Hematopoietic multipotent progenitor cell treated with erythropoietin and hydrocortisone succinate and interleukin-3 and kit ligand, for 8 days (in vitro differentiated cells): ENCODE measurements at places on chromosomes 6 and 20.

- DNase-seq, result no peak
Observed at GRCh38 chr6:160065200-160065599, 56.4 kb upstream of the SLC22A1 start.

DNA sequence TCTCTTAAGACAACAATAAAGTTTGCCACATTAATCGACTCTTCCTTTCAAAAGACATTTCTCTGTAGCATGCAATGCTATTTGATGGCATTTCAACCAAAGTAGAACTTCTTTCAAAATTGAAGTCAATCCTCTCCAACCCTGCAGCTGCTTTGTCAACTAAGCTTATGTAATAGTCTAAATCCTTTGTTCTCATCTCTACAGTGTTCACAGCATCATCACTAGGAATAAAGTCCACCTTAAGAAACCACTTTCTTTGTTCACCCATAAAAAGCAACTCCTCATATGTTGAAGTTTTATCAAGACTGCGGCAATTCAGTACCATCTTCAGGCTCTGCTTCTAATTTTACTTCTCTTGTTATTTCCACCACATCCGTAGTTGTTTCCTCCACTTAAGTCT lies 11.5 kb upstream of the BLOC1S5 start:
- DNase-seq, result no peak

GRCh38 chr6:165862813-165863212 lies 199.8 kb upstream of the PDE10A start:
- no peak for DNase-seq

DNA sequence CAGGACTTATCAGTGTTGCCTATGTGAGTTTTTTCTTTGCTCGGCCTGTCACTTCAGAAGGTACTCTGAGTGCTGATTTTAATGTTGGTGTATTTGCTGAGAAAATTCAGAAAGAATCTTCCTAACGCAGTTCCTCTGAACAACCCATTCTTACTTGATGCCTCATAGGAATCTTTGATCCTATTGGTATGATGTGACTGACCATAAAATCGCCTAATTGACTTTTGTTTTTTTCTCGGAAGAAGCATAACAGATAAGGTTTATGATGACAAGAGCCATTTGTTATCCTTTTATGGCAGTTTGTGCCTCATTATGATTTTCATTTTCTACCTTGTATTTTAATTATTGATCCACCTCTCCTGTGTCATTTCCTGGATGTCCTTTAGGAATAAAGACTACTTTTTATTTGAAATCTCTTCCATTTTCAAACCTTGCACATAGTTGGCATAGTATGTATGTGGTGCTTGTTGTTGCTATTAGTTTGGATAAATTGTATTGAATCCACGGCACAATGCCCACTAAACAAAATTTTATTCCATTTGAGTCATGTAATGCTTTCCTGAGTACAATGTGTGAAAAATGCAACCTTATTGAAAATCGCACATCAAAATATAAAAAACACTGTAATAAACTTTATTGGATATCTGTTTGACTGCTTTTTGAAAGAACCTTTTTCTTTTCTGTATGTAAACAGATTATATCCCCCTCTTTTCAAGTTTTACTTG lies 37.3 kb downstream of the LRRC1 start:
- DNase-seq, result no peak

GRCh38 chr6:105087571-105088211 lies 92.1 kb downstream of the POPDC3 start:
- DNase-seq, result peak; percentile 53

DNA sequence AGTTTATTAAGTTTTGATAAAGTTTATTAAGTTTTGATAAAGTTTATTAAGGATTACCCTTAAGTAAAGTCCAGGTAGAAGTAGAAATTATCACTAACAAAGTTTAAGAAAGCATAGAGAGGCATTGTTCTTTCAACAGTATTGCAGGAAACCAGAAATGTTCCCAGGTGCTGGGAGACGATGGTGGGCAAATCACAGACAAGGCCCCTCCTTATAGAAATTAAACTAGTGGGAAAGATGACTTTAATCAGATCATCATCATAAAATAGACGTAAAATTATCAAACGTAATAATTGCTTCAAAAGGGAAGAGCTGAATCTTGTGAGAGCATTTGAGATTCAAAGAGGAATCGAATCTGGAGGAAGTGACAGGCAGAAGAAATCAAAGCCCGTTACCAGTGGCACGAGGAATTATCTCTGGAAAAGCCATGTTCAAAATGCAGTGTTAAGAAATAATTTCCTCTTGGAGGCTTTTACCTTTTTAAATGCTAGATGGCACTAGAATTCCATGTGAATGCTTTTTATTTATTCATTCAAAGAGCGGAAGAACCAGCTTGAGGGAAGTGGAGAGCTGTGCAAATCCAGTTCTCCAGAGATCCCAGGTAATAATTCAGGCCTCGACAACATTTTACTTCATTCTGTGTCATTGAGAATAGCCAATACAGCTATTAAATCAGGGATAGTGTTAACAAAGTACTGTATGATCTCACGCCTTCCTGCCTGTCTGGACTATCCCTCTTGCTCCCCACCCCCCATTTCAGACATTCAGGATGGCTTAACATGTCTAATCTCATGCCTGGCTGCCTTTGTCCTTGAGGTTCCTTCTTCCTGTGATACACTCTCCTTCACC lies 1.0 kb upstream of the APMAP start:
- DNase-seq, result peak; percentile 59

DNA sequence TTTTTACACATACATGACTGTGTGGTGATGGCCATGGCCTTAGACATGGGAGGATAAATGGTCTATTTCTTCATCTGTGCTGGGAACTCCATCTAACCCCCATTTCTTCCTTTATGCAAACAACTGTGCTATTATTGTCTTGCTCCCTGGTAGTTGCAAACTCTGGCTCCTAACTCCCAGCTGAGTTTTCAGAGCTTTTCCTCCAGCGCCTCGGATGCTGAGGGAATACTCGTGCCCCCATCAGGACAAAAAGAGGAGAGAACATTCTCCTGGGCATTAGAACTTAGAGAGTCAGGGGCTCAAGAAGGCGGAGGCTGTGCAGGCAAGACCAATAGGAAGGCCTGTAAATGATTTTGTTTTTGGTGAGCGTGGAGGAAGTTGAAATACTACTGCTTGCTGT lies 2.1 kb downstream of the DAAM2 start:
- DNase-seq, result no peak

DNA sequence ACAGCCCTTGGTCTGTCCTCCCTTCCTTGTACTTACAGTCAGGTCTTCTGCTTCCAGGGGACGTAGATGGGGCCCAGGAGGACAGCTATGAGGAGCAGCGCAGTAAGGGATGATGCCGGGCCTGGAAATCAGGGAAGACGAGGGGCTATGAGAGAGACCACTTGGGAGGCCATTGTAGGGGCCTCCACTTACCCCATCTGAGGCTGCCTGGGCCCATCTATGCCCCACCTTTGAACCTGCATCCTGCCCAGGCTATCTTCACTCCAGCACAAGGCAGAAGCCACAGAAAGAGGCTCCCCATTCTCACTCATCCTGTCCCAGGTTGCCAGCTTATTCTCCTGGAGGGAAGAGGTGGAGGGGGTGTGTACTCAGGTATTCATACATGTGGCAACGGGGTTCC lies 10.4 kb upstream of the SIRPB1 start:
- DNase-seq, result no peak
